ENCODE measurements at places on chromosomes 2 and 18. TPM values are rescaled to one million over a fixed set of nuclear protein-coding genes. Genes with fewer than 3 reads are reported as not detected.

The TOGARAM2 gene
- polyA plus RNA-seq = 10.6 TPM

The PUM2 gene
- 72.5 TPM for polyA plus RNA-seq

The DOK1 gene
- polyA plus RNA-seq = 14.2 TPM

The LAMA3 gene
- polyA plus RNA-seq = 7.7 TPM

The MATN3 gene
- polyA plus RNA-seq = 4.6 TPM

The SFT2D3 gene
- polyA plus RNA-seq = not detected

The PCARE gene
- polyA plus RNA-seq = not detected

The IL36A gene
- not detected for polyA plus RNA-seq

The STRADB gene
- 77.6 TPM for polyA plus RNA-seq

The CPO gene
- 0.53 TPM for polyA plus RNA-seq

Data from spinal cord (tissue), 10 donors.